ENCODE measurements at places on chromosomes 7 and 10.

GRCh38 chr7:2873686-2874551 lies 29.8 kb upstream of the GNA12 start:
- DNase-seq = no peak

GRCh38 chr7:158474488-158474887 lies 113.1 kb downstream of the PTPRN2 start:
- no peak for DNase-seq

GRCh38 chr7:37216923-37217322 lies 231.7 kb downstream of the ELMO1 start:
- no peak for DNase-seq

DNA sequence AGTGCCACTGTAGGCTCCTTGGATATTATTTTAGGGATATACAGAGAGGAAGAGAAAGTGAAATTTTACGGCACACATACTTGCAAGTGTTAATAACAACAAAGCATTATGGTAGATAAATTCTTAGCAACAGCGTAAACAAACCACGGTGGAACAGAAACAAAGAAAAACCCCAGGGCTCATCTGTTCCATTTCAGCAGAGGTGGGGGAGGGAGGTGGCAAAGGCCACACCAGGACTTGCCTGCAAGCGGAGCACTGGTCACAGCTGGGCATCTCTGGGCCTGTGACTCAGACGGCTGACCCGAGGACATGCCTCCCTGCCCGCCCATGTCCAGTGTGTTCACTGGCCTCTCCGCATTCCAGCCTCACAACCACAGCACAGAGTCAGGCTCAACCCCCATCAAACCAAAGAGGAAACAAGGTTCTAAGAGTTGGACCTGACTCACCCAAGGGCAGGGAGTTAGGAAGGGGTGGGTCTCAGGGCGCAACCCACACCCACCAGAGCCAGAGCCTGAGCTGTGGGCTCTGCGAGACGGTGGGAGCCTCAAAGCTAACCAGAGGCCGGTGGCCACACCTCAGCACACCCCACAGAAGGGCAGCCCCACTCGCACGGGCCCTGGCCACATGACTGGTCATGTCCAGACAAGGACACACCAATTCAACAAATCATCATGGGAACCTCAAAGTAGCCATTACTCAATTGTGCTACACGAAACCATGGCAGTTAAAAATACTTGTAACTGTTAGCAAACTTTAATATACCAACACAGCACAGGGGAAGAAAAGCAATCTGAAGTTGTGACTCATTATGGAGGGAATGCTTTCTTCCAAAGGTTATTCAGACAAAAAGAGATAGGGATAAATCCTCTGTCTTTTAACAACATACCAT lies 10.7 kb downstream of the ESYT2 start:
- peak; percentile 59 for DNase-seq

- no peak for DNase-seq
Measured at GRCh38 chr7:87797798-87798403, 78.3 kb downstream of the SLC25A40 start.

DNA sequence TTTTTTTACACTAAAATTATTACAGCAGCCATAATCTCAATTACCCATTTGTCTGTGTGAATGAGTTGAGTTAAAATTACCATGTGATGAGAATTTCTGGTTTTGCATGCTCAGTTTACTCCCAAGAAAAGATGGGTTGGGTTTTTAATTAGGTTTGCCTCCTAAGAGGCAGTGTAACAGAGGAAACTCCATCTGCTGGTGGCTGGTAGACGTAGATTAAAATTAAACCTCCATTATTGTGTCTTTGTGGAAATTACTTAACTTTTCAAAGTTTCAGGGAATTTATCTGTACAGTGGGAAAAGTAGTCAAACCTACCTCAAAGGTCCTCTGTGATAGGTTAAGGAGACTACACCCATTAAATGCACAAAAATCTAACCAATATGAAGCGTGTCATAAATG lies 954.2 kb downstream of the PCDH15 start:
- DNase-seq = no peak

- DNase-seq = no peak
Measured at GRCh38 chr7:2487586-2488271, 11.5 kb upstream of the GRIFIN start.

Measured in stimulated activated CD8-positive, alpha-beta memory T cell treated with anti-CD3 and anti-CD28 coated beads, Interleukin-4, amount 100 ng/mL, for 1 hour (primary cell).